ENCODE measurements at places on chromosomes 6 and 20.

DNA sequence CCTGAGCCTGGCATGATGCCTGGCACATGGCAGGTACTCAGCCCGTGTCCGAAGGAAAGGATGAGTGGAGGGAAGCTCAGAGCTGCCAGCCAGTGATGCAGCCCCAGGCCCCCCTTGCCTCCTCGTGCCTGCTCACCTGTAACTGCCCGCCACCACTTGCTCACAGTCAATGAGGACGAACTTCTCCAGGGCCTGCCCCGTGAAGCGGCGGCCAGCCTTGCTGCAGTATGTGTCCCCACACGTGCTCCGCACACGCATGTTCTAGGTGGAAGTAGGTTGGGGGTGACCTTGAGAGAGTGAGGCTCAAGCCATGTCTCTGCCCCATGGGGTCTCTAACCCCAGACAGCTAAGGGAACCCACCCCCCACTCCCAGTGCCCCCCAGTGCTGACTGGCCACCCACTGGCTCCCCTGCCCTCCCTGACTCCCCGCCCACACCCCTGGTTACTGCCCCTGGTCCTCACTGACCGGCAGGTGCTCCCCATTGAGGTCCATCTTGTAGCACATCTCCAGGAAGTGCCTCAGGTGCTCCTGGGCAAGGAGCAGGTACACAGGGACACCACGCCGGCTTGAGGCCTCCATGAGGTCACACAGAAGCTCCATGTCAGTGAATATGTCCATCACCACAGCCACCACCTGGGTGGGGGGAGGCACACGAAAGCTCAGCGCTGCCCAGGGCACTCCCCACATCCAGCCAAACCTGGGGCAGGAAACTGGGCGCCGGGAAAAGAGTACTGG lies 3.7 kb downstream of the FAM83C start:
- no peak for DNase-seq

DNA sequence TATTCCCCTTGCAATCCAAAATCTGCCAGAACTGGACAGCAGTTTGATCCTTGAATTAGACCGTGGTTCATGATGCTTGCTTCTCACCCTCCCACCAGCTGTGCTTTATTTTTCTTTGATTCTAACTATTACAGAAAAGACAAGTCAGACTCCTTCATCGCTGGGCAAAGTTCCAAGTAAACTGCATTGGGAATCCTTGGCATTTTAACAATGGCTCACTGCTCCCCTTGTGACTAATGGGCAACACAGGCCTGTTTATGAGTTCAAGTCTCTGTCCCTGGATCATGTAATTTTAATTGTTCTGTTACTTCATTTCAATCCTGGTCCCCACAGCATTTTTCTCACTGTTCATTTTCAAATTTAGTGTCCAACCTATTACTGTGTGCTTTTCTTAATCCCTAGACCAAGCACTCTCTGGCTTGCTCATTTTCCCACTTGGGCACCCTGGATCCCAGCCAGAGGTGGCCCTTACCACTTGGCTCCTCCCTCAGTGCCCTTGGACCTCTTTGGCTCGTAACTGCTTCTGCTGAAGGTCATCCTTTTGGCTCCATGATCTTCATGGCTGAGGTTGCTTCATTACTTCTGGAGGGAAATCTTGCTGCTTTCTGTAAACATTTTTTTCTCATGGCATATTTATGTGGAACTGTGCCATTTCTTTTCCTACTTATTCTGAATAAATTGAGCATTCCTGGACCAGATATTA lies 32.8 kb downstream of the PSMB9 start:
- peak; percentile 95 for DNase-seq

GRCh38 chr20:2740702-2741101 lies 48.1 kb downstream of the EBF4 start:
- DNase-seq = no peak

DNA sequence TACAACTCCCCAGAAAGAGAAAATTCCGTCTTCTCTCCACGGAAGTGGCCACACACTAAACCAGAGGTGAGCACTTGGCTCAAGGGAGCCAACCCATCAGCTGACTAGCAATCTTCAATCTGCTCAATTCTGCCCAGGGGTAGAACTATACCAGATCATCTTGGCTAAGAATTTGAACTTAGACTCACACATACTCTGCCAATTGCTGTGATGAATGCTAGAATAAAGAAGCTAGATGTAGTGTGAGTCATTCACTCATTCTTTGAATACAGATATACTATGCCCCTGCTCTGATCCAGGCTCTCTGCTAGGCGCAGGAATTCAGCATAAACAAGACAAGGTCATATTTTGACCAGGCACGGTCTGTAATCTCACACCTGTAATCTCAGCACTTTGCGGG lies 147.9 kb upstream of the SHLD1 start:
- DNase-seq = peak; percentile 23

DNA sequence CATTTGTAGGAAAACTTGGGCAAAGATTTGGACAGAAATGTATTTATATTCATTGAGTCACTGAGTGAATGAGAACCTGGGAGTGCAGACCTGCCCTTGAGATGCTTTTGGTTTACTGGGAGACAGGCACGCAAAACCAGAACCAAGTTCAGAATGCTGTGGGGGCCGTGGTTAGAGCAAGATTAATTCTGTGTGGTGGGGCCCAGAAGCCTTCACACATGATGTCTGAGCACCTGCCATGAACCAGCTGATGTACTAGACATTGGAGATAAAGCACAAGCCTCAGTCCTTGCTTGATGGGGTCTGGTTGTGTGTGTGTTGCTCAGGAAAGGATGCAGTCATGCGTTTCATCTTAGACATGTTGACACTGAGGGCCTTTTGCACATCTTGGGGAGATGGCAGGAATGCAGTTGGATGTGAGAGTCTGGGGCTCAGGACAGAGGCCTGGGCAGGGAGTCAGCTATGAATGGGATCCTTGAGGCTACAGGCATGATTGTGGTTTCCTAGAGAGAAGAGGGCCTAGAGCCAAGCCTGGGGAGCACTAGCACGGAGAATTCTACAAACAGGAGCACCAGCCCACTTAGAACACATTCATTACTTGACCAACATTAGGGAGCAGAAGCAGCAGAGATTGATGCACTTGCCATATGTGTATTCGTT lies 114.3 kb upstream of the TMEM181 start:
- DNase-seq = peak; percentile 20

DNA sequence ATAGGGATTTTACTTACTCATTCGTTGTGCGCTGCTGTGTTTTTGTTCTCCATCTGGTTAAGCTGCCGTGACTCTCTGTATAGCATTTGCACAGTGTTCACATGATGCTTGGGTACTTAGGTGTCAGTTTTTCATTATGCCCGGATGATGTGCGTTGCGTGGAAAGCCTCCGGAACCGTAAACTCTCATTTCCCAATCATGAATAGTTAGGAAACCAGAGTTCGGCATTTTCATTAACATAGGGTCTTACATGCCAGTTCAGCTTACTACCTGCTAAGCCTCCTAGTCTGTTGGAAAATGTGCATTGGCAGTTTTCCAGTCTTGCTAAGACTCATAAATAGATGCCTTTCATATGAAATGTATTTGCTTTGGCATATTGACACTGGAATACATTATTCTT lies 483.4 kb upstream of the FLRT3 start:
- no peak for DNase-seq

DNA sequence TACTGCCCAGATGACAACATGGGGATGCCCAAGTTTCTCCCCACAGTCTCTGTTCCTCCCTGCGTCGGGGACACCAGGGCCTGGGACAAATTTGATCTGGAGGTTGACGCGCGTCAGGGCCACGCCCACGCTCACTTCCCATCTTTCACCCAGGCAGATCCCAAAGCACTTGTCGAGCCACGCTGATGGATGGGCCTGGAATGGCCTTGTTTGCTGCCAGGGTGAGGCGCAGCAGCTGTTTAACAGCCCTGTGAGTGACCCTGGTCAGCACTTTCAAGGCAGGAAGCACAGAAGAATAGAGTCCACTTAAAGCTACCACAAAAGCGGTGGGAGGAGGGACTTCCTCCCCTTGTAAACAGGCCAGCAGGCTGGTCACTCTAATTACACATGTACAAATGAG lies 324.7 kb upstream of the JARID2 start:
- peak; percentile 63 for DNase-seq

GRCh38 chr6:33419580-33420490 lies at the start of gene SYNGAP1:
Gene SYNGAP1, plus strand, starts transcription at chr6:33420065. Its CDS starts 200 bp downstream, at chr6:33420265.
- peak; percentile 61 for DNase-seq

DNA sequence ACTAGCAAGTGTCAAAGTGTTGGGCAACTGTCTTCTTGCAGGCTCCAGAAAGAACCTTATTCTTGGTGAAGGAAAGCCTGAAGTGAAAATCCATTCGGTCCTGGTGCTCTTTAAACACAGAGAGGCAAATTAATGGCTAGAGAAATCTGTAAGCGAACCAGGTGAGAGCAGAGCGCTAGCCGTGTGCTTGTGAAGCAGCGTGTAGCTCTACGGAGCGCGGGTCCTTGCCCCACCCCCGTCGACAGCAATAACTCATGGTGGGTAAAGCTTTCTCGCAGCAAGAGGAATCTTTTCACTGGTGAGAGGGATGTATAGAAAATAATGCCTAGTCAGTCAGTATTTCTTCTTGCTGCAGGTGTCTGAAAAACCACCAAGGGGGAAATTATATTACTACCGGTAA lies 37.0 kb upstream of the EMILIN3 start:
- no peak for DNase-seq

GRCh38 chr20:34452281-34452982 lies 63.8 kb upstream of the DYNLRB1 start:
- peak; percentile 14 for DNase-seq

- no peak for DNase-seq
Observed at GRCh38 chr6:4510317-4510716, 265.9 kb upstream of the CDYL start.

DNA sequence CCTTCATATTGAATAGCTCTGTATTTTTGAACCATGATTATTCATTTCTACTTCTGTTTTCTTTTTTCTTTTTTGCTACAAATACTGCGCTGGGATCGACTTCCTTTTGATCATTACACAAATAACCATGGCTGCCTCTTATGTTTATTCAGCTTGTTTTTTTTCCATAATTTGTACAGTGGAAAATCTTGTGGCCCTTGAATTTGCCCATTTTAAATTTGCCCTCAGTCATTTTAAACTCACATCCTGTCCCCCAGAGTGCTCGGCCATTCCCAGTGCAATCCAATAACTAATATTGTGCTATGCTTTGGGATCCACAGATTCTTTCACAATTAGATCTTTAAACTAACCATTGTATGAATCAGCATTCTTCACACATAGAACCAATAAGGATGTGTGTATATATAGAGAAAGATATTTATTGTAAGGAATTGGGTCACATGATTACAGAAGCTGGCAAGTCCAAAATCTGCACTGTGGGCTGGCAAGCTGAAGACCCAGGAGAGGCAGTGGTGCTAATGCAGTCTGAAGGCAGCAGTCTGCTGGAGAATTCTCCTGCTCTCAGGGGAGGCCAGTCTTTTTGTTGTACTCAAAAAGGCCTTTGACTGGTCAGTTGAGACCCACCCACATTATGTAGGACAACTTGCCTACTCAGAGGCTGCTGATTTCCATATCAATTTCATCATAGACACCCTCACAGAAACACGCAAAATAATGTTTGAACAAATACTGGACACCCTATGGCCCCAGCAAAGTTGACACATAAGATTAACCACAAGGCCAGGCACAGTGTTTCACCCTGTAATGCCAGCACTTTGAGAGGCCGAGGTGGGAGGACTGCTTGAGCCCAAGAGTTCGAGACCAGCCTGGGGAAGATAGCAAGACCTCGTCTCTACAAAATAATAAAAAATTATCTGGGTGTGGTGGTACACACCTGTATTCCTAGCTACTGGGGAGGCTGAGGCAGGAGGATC lies 147.1 kb downstream of the MTHFD1L start:
- no peak for DNase-seq

- DNase-seq = no peak
Observed at GRCh38 chr20:47252879-47253307, 103.6 kb downstream of the ZMYND8 start.

DNA sequence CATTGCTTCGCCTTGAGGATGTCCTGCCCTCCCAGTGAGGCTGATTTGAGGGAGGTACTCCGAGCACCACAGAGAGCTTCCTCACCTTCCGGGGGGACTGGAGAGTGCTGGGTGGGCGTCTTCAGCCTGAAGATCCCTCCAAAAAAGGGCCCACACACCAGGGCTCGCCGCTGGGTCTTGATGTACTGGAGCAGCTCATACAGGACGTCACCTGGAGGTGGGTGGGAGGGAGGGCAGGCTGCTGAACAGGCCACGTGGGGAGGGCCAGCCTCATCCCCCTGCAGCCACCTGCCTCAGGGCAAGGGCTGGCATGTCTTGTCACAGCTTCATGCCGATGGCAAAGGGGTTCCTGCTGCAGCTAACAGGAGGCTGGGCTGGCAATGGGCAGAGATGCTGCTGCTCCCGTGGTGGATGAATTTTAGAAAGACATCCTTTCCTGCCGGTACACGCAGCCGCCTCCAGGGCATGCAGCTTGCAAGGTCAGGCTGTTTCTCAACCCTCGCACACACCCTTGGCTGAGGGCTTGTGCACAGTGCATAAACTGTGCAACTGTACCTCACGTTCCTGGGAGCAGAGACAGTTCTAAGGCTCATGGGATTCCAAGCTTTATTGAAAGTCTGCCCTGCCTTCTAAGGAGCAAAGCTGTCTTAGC lies 14.0 kb downstream of the ETV7 start:
- peak; percentile 37 for DNase-seq

DNA sequence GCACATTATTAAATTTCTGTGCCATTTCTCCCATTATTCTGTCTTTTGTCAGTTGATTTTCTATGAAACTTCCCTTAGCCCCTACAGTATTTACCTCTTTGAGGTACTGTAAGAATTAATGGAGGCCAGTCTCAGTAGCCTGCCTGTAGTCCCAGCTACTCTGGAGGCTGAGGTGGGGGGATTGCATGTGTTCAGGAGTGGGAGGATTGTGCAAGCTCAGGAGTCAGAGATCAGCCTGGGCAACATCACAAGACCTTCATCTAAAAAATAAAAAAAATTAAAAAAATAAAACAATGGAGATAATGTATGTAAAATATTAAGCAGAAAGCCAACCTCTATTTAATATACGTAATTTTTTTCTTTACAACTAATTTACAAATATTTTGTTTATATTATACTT lies 77.8 kb downstream of the OR2B2 start:
- DNase-seq = no peak

- no peak for DNase-seq
Observed at GRCh38 chr6:40743226-40743625, 156.1 kb upstream of the LRFN2 start.

DNA sequence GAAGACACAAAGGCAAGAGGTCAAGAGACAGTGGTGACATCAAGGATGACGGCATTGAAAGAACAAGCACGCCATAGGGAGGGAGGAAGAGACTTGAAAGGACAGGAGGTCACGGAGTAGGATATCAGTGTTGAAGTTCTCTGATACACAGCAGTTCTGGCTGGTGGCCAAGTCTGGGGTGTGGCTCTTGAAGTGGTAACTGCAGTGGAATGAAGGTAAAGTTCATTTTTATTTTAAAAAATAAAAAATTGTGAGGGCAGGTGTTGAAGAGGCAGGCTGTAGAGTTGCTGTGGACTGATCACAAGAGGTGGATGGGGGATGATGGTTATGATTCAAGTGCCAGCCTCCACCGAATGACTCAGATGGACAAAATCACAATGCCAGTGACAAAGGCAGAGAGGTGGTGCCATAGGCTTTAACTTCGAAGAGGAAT lies 53.2 kb upstream of the BMP2 start:
- DNase-seq = peak; percentile 72

GRCh38 chr20:39108746-39109145 lies 146.6 kb downstream of the DHX35 start:
- peak; percentile 92 for DNase-seq
